ENCODE measurements at places on chromosomes 4 and X.

DNA sequence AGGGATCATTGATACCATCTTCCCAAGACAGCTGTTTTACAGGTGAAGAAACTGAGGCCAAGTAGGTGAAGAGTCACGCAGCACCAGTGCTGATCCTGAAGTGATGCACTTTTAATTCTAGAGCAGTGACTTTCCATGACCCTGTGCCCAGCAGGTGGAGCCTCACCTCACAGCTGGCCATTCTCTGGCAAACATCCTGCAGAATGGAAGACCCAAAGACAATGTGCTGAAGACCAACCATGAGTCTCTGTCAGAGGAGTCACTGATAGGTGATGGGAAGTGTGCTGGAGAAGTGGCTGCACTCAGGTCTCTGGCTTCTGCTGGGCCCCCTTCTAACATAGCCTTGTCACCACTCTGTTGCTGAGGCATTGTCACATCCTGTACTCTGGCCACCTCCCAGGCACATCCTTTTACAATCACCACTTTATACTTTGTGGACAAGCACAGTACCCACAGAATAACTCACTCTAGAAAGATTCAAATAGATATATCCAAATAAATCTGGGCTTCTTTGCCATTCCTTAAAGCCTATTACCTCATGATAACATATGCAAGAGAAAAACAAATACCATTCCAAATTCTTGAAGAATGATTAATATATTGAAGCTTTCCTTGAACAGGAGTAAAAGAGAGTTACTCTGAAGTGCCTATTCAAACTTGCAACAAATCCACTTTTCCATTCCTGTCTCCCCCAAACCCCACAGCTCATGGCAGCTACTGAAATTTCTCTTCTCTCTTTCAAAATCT lies 64.1 kb upstream of the SCOC start:
- DNase-seq = no peak

DNA sequence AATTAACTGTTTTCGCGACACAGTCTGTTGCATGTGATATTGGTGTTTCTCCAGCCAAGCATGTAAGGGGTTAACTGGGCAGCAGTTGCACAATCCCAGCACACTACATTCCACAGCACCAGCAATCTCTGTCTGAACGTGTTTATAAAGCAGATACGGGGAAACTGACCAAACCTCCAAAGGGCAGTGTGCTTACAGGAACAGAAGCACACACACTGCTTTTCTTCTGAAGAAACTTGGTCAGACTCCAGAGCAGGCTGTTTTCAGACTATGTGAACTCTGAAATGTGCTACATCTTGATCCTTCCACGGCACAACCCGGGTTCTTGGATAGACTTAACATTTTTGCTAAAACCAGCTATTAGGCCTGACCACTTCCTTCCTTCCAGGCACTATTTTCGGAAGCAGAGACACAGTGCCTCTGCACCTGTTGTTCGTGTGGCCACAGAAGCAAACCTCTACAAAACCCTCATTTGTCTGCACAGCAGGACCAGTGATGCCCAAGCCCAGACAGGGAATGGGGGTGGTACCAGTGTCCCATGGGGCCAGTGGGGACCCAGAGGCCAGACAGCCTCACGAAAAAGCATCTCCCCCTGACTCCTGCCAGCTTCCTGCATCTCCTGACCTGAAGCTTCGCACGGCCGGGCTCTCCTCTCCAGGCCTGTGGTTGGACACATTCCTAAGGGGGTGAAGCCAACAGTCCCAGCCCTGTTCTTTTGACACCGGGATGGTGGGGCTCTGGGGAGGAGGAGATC lies 90.1 kb downstream of the IRF2 start:
- DNase-seq = no peak

- DNase-seq = no peak
Measured at GRCh38 chr4:156788782-156789181, 182.8 kb downstream of the PDGFC start.

- no peak for DNase-seq
Measured at GRCh38 chrX:107934262-107934661, 47.9 kb downstream of the TEX13B start.

- DNase-seq = no peak
Measured at GRCh38 chrX:55487143-55487542, 2.5 kb downstream of the USP51 start.

DNA sequence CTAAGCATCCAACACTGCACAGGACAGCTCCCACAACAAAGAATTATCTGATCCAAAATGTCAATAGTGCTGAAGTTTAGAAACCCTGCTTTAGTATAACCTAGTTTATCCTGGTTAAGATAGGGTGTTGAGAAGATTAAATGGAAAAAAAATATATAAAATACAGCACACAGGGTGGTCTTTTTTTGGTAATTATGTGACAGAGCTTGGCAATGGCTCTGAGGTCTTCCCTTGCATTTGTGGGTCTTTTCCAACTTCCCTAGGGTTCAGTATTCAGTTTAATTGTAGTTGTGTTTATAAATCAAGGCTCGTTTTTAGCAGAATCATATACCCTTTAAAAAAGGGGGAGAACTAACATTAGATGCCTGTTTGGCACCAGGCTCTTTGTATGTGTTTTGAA lies 36.6 kb downstream of the REPS2 start:
- no peak for DNase-seq

DNA sequence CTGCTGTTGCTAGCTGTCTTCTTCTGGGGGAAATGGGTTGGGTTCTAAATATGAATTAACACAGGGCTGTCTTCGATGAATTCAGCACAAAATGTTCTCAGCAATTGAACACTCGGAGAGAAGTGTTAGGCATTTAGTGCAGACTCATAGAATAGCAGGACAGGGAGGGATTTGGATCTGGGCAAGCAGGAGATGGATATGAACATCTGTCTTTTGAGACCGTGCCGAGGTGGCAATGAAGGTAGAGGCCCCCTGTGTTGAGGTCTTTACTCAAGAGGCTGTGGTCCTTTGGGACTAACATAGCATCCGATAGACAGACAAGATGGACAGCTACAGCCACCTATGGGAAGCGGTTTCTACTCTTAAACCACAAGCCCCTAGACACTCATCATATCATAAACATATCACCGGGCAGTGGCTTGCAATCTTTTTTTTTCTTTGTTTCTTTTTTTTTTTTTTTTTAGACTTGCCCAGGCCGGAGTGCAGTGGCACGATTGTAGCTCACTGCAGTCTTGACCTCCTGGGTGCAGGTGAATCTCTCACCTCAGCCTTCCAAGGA lies 6.7 kb downstream of the CD99 start:
- DNase-seq = no peak

GRCh38 chrX:21408788-21409187 lies 34.6 kb downstream of the CNKSR2 start:
- DNase-seq = no peak

DNA sequence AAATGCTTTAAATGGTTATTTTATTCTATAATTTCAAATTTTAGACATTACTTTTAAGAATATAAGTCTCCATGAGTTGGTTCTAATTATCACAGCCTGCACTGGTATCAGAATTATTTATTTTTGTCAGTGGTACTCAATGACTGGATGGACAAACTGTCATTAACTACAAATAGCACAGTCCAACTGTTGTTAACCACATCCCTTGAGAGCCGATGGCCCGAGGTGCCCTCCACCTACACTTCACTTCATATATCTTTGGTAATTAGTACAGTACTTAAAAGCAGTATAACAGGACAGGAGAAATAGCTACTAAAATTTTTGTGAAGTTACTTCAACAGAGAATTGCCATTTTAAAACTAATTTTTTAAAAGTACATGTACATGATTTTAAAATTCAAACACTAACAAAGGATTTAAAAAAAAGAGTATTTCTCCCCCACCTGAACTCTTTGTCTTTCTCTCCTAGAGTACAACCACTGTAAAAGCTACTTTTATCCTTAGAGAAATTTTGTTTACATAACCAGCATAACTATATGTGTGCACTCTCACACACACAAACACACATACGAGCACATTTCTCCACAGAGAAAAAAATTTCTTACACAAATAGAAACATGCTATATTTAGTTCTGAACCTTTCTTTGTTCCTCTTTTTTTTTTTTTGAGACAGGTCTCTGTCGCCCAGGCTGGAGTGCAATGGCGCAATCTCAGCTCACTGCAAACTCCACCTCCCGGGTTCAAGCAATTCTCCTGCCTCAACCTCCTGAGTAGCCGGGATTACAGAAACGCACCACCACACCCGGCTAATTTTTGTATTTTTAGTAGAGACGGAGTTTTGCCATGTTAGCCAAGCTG lies 6.5 kb downstream of the TIFA start:
- DNase-seq = no peak

GRCh38 chr4:48693856-48694574 lies 86.1 kb downstream of the FRYL start:
- DNase-seq = no peak

DNA sequence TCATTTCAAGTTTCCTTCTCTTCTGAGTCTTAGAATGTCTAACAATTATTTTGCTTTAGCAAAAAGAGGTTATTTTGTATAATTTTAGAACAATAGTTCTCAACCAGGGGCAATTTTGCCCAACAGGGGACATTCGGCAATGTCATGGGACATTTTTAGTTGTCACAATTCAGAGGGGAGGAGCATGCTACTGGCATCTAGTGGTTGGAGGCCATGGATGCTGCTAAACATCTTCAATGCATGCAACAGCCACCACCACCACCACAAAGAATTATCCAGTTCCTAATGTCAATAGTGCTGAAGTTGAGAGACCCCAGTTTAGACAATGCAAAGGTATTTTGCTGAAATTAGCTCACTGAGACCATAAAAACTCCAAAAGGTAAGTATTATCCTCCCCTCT lies 122.5 kb downstream of the ARHGAP6 start:
- no peak for DNase-seq

DNA sequence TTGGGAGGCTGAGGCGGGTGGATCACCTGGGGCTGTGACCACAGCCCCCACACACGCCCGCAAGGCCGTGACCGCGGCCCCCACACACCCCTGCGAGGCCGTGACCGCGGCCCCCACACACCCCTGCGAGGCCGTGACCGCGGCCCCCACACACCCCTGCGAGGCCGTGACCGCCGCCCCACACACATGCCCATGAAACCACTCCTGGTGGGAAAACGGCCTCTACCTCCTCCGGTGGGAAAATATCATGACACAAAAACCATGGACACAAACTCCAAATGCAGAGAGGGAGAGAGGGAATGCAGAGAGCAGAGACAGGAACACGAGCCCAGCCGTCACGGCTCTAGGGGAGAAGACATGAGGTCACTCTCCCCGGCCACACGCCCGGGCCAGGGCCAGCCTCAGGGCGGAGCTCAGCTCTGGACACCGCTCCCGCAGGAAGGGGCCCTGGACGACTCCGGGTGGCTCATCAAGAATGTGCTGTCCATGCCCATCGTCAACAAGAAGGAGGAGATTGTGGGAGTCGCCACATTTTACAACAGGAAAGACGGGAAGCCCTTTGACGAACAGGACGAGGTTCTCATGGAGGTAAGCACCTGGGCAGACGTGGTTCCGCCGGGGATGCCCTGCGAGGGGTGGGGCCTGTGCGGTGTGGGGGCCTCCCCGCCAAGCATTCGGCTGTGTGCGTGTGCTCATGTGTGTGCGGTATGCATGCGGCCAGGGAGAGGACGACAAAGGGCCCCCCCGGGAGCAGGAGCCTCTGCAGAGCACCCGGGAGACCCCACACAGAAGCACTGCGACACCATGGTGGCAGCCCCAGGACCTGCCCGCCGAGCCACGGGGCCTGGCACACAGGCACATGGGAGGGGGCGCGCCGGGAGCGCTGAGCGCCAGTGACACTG lies 17.4 kb downstream of the ATP5ME start:
- no peak for DNase-seq

- DNase-seq = no peak
Measured at GRCh38 chrX:16589211-16589610, 60.7 kb upstream of the S100G start.

- DNase-seq = no peak
Measured at GRCh38 chr4:8940792-8941491, 69.3 kb upstream of the HMX1 start.

DNA sequence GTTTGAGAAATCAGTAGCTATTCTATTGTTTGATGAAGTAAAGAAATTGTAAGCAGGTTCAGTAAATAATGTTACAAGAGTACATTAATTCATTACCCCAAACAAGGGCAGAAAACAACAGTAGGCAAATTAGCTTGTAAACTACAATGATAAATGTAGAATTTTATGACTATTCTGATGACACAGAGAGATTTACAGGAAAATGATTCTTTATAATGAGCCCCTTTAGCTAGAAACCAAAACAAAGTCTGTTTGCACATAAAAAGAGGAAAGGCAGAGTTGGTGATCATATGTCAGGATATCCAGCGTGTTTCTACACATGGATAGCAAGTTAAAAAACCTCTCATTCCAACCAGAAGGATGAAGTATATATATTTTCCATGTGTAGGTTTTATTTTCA lies 204.8 kb downstream of the CFAP299 start:
- no peak for DNase-seq

DNA sequence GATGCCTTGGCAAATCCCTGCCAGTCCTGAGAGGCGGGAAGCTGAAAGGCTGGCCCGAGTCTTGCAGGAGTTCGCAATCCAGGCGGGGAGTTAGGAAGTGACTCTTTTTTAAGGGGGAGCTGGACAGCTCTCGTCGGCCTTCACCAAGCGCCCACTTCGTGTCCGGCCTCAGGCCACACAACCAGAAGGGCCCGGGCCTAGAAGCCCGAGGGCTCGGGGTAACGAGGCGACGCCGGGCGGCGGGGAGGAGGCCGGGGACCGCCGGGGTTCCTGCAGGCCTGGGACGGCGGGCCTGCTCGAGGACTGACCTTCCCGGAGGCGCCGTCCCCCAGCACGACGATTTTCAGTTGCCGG lies 395 bp downstream of the RAB28 start:
- DNase-seq = no peak

GRCh38 chrX:84156821-84157220 lies 31.2 kb downstream of the RPS6KA6 start:
- no peak for DNase-seq

GRCh38 chr4:137226900-137227299 lies 305.4 kb downstream of the PCDH18 start:
- no peak for DNase-seq
